ENCODE measurements at places on chromosomes 5 and 9. TPM values are rescaled to one million over a fixed set of nuclear protein-coding genes. Genes with fewer than 3 reads are reported as not detected.

Gene GMCL2
- total RNA-seq: not detected

Gene DTWD2
- total RNA-seq: 1.0 TPM

Gene TMEM174
- total RNA-seq: not detected

Gene DOK3
- total RNA-seq: 4.3 TPM

Measured in A549 treated with GW870086 at 1 μM for 4 hours (cell line).